ENCODE measurements at places on chromosomes 4 and X.

GRCh38 chrX:31921236-31921635 is 849.4 kb upstream of the FTHL17 start:
- DNase-seq: no peak

DNA sequence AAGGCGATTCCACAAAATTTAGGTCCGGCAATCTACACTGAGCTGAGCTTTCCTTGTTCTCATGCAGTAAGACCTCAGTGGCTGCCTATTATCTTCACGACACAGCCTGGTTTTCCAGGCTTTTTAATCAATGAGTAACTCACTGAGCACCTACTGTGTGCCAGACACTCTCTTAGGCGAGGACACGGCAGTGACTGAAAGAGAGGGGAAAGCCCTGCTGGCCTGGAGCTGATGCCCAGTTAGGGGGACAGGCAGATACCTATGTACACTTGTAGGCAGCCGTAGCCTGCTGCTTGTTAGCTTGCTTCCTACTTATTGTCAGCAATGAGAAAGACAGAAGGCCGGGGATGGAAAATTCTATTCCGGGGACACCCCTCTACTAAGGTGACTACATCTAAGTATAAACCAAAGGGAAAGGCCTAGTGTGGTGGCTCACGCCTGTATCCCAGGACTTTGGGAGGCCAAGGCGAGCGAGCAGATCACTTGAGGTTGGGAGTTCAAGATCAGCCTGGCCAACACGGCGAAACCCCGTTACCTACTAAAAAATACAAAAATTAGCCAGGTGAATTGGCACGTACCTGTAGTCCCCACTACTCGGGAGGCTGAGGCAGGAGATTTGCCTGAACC is 3.8 kb downstream of the WDR1 start:
- DNase-seq: no peak

DNA sequence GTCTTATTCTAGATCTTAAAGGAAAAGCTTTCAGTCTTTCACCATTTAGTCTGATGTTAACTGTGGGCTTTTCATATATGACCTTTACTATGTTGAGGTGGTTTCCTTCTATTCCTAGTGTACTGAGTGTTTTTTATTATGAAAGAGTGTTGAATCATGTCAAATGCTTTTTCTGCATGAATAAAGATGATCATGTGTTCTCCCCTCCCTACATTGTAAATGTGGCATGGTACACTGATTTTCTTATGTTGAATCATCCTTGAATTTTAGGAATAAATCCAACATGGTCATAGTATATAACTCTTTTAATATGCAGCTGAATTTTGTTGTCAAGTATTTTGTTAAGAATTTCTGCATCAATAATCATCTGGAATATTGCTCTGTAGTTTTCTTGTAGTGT is 4.3 kb downstream of the CLGN start:
- DNase-seq: no peak

GRCh38 chrX:46912098-46912602 is at the start of gene JADE3:
JADE3 (plus strand) TSS chrX:46912421; CDS start chrX:46984895, 72,474 bp downstream.
- DNase-seq: no peak

- no peak for DNase-seq
These were observed 77.9 kb downstream of the AMELX start for GRCh38 chrX:11371106-11371505.

GRCh38 chrX:36543499-36543898 is 464.7 kb upstream of the FAM47C start:
- no peak for DNase-seq

DNA sequence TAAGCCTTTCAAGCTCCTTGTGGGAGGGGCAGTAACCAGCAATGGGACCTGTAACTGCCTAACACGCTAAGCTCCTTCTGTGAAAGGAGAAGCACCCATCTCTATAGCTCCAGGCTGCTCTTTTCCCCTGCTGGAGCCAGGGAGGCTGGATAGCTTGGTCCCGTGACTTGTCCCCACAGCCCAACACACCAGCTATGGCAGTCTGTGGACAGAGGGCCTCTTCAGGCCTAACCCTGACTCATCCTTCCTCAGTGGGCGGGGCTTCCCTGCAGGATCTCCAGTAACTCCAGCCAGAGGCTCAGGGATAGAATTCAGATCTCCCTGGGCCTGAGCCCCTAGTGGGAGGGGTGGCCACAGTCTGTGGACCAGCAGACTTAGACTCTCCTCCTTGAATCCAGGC is 1290.1 kb downstream of the PCDH7 start:
- DNase-seq: no peak

DNA sequence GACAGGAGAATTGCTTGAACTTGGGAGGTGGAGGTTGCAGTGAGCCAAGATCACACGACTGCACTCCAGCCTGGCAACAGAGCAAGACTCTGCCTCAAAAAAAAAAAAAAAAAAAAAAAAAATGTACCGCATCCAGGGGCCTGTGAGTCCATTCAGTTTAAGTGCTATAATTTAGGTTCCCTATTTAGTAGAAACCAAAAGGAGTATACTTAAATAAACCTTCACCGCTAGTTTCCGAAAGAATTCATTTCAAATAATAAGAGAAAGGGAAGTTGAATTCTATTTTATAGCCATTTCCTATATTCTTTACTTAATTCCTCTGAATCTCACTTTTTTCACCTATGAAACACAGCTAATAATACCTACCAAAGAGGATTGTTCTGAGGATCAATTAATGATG is 20.8 kb upstream of the LRBA start:
- DNase-seq: no peak

- no peak for DNase-seq
These were observed 72.8 kb downstream of the IRF2 start for GRCh38 chr4:184401397-184402171.

GRCh38 chrX:155643240-155643639 is 30.5 kb upstream of the TMLHE start:
- DNase-seq: no peak

DNA sequence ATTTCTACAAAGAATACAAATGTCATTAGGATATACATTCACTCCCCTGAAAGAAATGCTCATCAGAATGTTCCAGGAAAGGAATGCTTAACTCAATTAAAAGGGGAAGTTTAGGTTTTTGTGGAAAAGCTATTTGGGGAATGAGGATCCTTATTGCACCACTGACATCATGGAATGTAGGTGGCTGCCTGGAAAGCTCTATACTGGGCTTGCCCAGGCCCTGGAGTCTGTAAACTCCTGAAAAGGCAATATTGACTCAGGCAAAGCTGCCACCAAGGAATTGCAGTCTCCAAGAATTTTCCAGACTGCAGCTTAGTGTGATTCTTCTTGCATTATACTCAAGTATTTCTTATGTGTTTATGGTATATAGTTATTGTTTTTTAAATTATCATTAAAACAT is 15.7 kb downstream of the DAPP1 start:
- no peak for DNase-seq

DNA sequence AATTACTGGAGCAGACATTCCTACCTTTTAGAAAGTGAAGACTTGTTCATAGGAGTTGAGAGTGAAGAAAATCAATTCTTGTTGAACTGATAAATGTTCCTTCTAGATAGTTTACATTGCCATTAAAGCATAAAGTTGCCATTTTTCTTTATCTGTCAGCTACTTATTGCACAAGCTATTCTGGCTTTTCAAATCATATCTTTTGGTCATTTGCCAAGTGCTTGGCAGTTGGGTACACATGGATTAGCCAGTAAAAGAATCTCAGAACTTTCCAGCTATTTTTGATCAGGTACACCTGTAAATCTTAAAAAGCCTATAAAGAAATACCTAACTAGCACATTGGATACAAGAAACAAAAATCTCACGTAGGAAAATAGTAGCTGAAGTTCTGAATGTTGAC is 56.4 kb upstream of the PNPLA4 start:
- DNase-seq: no peak

GRCh38 chr4:158492391-158492790 is 29.3 kb upstream of the RXFP1 start:
- no peak for DNase-seq

GRCh38 chrX:72114306-72114705 is 17.4 kb downstream of the RTL5 start:
- no peak for DNase-seq

DNA sequence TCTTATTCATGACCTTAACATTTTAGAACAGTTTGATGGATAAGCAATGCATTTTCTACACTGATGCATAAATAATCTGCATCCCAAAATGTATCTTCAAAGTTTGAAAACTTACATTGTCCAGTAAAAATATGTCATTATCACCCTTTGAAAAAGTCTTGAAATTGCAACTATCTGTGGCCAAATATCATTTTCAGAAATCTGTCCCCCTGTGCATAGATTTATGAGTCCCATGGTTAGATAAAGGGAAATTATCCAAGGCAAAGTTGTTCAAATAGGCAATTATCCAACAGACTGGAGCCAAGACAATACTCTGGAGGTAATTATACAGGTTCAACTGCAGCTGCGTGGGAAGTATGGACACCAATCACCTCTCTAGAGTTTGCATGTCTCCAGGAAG is 182.5 kb upstream of the INTU start:
- DNase-seq: no peak

GRCh38 chr4:27934871-27935270 is 1074.2 kb downstream of the STIM2 start:
- DNase-seq: no peak

- no peak for DNase-seq
These were observed 51.7 kb downstream of the ZNF718 start for GRCh38 chr4:175986-176385.

- DNase-seq: no peak
These were observed 1082.7 kb downstream of the NLGN4X start for GRCh38 chrX:5145957-5146356.

GRCh38 chr4:126136922-126137781 is 822.4 kb downstream of the FAT4 start:
- no peak for DNase-seq

DNA sequence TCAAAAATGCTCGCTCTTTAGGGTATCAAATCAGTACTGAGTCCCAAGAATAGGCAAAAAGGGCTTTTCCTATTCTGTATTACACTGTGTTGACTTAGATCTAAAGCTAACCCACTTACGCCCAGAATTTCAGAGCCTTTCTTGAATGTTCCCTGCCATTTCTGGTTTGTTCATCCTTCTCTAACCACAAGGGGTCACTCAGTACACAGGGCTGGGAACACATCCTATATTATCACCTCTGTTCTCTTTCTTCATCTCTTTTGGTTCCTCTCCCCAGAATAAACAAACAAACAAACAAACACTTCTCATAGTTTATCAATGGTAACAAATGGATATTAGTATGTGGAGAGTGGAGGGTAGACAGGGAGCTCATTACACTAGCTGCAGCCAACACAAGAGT is 25.5 kb upstream of the MORC4 start:
- no peak for DNase-seq

DNA sequence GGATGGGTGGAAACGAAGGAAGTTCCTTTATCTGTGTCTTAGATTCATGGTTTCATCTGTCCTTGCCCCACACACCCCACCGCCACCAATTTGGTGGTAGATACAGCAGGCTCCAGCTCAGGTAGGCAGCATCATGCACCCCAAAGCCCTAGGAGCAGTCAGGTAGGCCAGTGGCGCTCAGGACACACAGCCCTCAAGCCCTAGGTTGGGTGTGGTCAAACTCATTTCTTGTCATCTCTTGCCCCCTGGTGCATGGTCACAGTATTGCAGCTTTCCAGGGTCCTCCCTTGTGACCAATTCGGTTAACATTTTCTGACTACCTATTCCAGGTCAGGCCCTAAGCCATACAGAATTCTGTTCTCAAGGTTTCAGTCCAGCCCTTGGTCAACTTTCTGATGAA is 14.5 kb upstream of the PRRG3 start:
- peak; percentile 12 for DNase-seq

DNA sequence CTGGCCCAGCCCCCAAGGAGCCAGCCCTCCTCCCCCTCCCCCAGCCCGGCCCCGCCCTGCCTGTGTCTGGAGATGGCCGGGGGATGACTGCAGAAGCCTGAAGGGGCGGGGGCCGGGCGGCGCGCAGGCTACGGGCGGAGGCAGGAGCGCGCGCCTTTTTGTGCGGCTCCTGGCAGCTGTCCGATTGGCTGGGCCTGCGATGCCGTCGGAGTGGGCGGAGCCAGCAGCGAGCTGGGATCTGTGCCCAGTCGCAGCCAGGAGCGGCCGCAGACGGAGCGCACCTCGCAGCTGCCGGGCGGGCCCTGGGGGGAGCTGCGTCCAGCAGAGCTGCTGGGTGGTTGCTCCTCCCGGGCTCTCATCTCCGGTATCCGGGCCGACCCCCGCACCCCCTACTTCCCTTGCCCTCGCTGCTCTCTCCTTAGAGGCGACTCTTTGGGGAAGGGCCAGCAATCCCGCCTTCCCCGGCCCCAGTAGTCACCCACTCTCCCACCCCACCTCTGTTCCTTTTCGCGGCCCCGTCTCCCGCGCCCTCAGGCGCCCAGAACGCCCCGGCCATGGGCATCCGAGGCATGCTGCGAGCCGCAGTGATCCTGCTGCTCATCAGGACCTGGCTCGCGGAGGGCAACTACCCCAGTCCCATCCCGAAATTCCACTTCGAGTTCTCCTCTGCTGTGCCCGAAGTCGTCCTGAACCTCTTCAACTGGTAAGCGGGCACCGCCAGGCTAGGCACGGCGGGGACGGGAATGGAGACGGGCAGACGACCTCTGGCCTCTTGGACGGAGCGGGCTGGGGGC is at the start of gene GABRQ:
TSS of gene GABRQ (plus strand) at position 247 of the 794 bp plus-strand sequence. CDS start at position 555, 308 bp downstream.
- no peak for DNase-seq

DNA sequence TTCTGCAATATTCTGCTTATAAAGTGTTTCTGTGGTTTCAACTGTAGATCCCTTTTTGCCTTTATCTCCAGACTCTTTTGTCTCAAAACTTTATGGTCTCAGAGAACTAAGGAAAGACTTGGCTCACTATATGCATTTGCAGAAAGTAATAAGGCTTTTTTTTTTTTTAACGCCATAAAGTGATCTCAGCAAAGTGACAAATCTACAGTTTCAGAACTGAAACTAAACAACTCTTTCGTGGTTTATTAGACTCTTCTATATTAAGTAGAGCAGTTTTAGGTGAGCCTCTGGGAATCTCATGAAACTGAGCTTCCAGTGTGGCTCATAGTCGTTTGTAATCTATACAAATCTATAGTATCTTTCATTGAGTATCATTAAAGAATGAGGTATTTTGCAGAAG is 15.3 kb downstream of the ATP7A start:
- DNase-seq: no peak

DNA sequence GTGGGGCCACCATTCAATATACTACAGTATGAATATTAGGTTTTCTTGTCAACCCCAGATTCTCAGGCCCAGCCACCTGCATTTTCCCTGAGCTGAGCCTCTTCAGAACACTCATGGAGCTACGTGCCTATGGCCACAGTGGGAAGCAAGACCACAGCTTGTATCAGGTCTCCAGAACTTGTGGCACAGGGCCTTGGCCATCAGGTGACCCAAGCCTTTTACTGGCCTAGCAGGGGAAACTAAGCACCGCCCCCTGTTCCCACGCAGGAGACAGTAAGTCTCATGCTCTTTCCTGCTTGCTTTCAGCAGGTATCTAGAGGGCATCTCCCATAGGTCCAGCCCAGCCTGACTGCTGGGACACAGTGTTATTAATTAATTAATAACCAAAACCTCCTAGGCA is 138.4 kb upstream of the MAMLD1 start:
- no peak for DNase-seq

DNA sequence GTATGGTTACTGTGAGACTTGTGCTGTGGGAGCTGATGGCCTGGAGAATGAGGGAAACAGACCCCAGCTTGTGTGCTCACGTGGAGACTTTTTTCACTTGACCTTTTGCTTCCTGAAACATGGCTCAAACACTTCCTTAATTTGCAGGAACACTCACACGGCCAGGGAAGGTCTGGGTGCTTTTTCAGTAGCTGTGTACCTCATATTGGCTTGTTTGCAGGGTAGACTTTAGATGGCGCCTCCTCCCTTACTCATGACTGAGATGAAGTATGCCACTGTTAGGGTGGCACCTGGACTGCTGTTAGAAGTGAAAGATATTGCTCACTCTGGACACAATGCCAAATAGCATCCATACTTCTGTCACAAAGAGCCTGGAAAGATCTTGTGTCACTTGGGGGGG is 75.7 kb upstream of the WDR1 start:
- DNase-seq: no peak

- DNase-seq: no peak
These were observed 580.8 kb upstream of the AMOT start for GRCh38 chrX:113421432-113421831.

Measured in activated effector memory CD4-positive, alpha-beta T cell treated with Interleukin-2 at 50 U/mL for 16 hours (primary cell).